GM12878 (cell line): ENCODE measurements at places on chromosomes 5 and 9.

DNA sequence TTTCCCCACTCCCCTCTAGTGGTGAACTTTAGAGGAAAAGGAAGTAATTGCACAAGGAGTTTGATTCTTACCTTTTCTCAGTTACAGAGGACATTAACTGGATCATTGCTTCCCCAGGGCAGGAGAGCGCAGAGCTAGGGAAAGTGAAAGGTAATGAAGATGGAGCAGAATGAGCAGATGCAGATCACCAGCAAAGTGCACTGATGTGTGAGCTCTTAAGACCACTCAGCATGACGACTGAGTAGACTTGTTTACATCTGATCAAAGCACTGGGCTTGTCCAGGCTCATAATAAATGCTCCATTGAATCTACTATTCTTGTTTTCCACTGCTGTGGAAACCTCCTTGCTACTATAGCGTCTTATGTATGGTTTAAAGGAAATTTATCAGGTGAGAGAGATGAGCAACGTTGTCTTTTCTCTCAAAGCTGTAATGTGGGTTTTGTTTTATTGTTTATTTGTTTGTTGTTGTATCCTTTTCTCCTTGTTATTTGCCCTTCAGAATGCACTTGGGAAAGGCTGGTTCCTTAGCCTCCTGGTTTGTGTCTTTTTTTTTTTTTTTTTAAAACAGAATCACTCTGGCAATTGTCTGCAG, 25.3 kb downstream of the SLC22A5 start:
- no peak for DNase-seq

DNA sequence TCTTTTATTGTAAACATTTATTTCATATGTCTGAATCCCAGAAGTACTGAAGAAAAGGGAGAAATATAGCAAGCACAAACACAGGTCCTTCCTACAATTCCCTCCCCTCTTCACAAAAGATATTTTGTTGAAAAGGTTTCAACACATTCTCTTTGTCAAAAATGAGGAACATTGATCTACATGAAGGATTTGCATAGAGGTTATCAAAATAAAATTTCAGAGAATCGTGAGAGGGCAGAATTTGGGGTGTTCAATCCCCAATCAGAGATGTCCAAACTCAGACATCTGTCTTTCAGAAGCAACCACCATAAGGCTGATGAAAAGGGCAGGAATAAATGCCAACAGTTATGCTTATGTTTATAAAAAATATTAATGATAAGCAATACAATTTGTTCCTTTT, 69.2 kb downstream of the MARCHF3 start:
- no peak for DNase-seq

DNA sequence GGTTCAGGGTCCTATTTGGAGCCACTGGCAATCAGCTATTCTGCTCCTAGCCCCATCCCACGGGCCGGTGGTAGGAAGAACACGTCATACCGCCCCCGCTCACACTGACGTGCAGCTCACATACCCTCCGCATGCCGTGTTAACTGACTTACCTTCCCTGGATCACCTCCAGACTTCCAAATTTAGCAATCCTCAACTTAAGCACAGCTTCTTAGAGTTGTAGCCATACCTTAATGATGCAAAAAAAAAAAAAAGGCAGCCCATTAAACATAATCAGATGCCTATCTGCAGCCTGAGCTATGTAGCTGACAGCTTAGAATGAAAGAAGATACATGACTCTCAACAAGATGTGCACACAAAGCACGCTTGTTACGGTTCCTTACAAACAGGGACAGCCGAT, 93.0 kb downstream of the IRX2 start:
- DNase-seq = no peak

DNA sequence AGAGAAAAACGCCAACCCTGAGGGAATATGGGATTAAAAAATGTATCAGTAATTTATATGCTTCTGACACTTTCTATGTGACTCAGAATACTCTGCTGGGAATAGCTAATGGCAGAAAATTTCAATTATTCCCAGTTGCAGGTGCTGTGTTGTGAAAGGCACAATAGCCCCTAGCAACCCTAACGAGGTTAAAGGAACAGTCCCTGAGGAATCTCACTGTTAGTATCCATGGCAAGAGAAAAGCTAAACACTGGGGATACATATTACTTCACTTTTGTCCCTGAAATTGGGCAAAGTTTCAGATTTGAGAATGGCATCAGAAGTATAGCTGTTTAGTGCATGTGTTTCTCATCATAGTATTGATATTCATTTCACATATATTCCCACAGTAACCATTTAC, 555.0 kb downstream of the RAB3C start:
- no peak for DNase-seq

DNA sequence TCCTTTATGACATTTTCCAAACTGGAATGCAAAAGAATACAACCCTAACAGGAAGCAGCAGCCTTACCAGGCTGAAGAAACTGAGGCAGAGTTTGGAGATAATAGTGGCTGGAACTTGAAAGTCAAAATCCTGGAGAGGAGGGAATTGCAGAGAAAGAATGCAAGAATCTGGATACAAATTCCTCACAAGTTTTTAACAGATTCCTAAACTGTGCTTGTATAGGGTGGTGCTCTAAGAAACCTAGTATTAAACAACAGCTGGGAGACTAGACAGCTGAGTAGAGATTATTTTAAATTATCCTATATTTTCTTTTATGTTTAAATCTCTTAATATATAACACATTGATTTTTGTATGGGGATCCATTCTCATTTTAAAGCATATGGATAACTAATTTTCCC, 30.7 kb downstream of the INVS start:
- no peak for DNase-seq

DNA sequence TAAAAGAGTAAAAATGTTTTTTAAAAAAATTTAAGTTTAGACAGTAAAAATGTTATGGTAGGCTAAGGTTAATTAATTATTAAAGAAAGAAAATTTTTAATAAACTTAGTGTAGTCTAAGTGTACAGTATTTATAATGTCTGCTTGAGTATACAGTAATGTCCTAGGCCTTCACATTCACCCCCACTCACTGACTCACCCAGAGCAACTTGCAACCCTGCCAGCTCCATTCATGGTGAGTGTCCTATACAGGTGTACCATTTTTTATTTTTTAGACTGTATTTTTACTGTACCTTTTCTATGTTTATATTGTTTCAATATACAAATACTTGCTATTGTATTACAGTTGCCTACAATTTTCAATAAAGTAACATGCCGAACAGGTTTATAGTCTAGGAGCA, 234.1 kb downstream of the AUH start:
- no peak for DNase-seq

DNA sequence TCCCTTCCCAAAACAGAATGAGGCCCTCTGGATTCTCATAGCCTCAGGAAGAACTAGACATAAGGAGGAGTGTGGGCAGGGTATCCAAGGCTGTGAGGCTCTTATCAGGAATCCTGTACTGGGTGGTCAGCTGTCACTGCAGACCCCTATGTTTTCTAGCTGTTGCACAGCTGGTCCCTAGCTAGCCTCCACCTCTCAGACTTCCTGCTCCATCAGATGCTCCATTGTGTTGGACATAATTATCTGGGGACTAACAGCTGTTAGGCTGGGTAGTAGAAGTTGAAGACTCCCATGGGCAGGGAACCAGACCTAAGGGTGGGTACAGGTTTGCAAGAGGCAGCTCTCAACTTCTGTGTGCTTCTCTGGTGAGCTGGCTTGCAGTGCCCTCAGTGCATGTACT, 18.4 kb downstream of the FAM219A start:
- DNase-seq = no peak
